ENCODE measurements at places on chromosomes 7 and 10.

- no peak for DNase-seq
These were observed 130.4 kb upstream of the GDF10 start for GRCh38 chr10:47169581-47169980.

DNA sequence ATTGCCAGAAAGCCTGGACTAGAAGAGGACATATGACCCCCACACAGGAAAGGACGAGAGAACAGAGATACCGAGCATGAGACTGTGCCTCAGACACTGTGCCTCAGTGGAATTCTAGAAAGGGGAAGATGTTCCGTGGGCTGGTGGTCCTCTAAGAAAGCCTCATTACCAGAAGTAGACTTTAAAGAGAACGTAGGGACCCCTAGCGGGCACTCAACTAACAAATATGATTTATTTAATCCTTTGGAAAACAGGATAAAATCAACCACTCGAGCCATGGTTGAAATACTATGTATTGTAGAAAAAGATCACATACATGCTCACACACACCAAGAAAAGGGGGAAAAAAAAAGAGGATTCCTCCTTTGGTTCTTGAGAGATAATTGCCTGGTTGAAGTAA, 701.2 kb upstream of the SORCS1 start:
- no peak for DNase-seq

GRCh38 chr10:88830643-88831268, 20.9 kb downstream of the ANKRD22 start:
- DNase-seq, result no peak

DNA sequence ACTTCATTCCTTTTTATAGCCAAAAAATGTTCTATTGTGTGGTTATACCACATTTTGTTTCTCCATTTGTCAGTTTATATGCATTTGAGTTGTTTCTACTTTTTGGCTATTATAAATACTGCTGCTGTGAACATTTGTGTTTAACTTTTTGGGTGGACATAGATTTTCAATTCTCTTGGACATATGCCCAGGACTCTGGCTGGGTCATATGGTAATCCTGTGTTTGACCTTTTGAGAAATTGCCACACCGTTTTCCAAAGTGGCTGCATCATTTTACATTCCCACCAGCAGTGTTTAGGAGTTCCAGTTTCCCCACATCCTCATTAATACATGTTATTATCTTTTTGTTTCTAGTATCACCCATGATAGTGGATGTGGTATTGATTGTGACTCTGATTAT, 39.4 kb downstream of the CSGALNACT2 start:
- DNase-seq, result no peak

GRCh38 chr10:124465777-124466488, 4.3 kb downstream of the LHPP start:
- no peak for DNase-seq

GRCh38 chr7:13036256-13036780, 348.9 kb downstream of the ARL4A start:
- no peak for DNase-seq

DNA sequence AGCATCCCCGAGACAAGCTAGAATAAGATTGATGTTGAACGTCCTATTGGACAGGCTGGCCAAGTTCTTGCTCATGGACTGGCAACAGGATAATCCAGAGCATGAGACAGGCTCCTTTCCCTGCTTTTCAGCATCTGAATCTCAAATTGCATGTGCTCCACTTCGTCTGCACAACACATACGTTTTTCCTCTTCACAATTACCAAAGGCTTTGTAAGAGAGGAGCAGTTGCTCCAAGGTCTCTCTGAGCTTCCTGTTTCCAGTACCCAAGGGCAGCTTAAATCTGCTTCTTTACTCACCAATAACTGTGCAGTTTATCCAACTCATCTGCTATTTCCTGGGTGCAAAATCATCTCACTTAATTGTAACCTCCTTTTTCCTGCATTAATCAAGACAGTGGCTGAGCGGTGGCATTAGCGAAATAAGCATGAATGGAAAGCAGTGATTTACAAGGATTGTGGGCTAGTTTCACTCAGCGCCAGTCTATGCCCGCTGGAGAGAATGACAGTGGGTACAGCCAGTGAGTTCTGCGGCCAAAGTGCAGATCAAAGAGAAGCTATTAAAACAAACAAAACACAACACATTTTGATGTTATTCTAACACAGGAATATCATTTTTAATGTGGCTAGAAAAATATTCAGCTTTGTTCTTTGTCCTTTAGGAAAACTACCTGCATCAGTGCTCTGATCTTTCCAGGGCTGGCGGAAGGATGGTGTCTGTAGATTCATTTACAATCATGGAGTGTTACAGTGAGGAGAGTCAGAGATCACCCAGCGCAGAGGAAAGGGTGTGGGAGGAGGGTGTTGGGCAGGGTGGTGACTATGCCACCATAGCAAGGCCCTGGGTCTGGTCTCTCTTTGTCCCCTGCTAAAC, 79.8 kb downstream of the CHN2 start:
- DNase-seq, result no peak

DNA sequence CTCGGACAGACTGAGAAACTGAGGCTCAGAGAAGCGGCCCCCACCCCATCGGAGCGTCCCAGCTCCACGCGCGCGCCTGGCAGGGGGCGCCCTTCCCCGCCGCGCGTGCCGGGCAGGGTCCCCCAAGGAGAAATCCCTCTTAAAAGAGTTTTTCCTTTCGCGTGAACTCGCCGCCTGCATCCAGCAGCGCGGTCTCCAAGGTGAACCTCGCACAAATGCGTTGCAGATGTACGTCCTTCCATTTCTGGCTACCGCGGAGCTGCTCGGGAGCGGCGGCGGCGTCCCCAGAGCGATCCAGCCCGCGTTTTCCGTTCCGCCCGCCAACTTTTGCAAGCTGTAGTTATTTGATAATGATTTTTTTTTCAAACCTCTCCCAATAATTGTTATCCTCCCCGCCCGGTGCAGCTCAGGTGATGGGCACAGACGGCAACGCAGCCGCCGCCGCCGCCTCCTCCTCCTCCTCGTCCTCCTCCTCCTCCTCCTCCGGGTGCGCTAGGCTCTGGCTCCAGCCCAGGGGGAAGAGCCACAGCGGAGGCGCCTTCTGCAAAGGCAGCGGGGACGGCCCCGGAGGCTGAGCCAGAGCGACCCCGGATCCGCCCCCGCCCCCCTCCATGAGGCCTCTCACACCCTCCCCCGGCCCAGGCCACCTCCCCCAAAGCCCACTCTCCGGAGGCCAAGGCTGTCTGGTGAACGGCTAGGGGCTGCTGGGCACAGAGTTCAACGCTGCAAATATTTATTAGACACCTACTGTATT, 74.0 kb upstream of the CUX1 start:
- peak; percentile 41 for DNase-seq

GRCh38 chr10:93463723-93464476, 18.2 kb downstream of the MYOF start:
- no peak for DNase-seq

GRCh38 chr10:525565-526315, 163.7 kb downstream of the DIP2C start:
- no peak for DNase-seq

DNA sequence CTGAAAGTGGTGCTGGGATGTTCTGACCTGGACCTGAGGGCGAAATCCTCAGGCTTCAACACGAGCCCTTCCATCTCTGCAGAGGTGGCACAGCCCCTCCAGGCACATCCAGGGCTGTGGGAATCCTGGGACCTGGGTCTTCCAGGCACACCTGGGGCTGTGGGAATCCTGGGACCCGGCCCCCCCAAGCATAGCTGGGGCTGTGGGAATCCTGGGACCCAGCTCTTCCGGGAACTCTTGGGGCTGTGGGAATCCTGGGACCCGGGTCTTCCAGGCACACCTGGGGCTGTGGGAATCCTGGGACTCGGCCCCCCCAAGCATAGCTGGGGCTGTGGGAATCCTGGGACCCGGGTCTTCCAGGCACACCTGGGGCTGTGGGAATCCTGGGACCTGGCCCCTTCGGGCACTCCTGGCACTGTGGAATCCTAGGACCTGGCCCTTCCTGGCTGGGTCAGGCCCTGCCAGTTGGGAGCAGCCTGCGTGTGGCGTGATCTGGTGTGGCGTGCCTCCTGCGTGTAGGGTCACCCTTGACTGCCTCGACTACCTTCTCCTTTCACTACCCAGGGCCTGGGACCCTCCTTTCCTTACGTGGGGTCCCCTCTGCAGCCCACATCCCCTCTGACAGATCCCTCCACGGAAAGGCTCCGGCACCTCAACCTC, 124.0 kb downstream of the WDR37 start:
- no peak for DNase-seq

DNA sequence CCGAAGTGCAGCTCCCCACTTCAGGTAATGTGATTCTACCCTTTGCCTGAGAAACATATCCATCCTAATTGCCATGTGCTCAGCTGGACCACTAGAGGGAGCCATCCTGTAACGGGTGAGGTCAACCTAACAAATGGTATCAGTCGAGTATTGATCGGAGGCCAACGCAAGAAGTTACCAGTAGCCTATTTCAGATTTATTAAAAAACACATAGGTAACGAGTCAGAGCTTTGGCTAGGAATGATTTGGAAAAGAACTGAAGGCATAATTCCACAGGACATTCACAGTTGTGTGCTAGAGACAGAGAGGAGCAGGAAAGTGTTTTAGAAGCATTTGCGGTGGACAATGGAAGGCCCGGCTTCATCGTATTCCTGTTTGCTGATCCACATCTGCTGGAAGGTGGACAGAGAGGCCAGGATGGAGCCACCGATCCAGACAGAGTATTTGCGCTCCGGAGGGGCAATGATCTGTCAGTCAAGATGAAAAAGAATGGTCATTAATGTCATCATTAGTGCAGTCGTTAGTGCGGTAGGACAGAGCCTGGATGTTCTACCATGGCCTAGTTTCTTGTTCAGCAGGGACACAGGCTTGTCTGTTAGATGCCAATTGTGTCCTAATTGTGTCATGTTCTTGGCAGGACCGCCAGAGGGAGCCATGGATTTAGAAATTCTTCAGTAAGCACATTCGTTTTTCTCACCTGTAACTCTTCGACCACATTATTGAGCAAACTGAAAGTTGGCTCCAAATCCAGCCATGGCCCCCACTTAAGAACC, 17.5 kb downstream of the ACTA2 start:
- peak; percentile 45 for DNase-seq

DNA sequence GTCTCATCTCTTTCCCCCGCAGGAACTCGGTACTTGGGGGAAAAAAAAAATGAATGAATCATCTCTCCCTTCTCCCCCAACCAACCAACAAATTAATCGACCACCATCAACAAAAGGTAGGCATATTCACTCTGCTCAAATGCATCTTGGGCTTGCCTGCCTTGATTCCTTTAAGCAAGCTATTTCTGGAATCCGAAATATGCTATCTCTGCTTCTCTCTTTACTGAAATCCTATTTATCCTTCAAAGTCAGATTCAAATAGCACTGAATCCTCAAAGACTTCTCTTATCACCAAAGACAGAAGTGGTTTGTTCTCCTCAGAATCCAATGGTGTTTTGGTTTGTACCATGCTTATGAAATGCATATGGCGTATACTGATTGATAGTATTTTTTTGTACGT, 49.6 kb upstream of the TPK1 start:
- DNase-seq, result no peak

DNA sequence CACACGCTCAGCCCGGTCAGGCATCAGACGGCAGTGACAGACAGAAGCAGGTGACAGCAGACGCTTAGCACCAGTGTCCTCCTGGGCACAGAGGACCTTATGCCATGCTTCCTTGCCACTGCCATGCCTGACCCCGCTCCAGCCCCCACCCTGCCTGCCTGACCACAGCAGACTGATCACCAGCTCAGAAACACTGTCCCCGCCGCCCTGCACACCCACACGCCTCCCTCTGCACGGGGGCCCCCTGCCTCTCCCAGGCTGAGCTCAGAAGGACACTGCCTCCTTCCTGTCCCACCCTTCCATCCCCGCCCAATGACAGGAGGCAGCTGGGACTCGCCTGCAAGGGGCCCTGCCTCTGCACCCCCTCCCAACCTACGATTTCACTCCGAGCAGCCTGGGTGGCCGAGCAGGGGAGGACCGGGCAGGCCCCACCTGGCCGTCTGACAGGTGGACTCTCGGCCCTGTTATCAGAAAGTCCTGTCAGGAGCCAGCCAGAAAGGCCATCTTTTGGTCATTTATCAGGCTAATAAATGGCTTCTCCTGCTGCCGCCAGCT, 183.4 kb downstream of the ELFN1 start:
- no peak for DNase-seq

GRCh38 chr7:1961701-1962276, 271.0 kb downstream of the MAD1L1 start:
- DNase-seq, result no peak

- no peak for DNase-seq
These were observed 52.9 kb downstream of the CLEC2L start for GRCh38 chr7:139576179-139576973.

DNA sequence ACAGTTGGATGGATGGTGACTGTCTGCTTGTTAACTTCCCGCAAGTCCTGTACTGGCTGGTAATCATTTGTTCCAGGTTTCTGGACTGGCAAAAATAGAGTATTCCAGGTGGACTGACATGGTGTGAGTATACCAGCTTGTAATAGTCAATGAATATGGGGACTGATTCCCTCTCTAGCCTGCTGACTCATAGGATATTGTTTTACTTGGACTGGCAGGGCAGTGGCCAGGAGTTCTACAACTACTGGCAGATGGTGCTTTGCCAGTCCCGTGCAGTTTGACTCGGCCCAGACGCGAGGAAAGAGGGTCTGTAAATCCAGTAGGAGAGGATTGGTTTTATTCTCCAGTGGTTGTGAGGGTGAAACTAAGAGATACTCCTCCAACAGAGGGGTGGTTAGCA, 78.0 kb downstream of the PRR15 start:
- no peak for DNase-seq

GRCh38 chr7:96090756-96091155, 231.1 kb downstream of the SLC25A13 start:
- no peak for DNase-seq

Measured in stimulated activated CD4-positive, alpha-beta T cell treated with anti-CD3 and anti-CD28 coated beads, Interleukin-1b, Interleukin-23, amount 100 ng/mL, for 24 hours (primary cell).